ENCODE measurements at places on chromosomes 1 and 21. TPM values are rescaled to one million over a fixed set of nuclear protein-coding genes. Genes with fewer than 3 reads are reported as not detected.

The DYNLT5 gene
- polyA plus RNA-seq, result 0.55 TPM

The CFAP107 gene
- not detected for polyA plus RNA-seq

The ST6GALNAC5 gene
- 0.06 TPM for polyA plus RNA-seq

The ROR1 gene
- 0.13 TPM for polyA plus RNA-seq

The MIS18A gene
- 1.2 TPM for polyA plus RNA-seq

The SLC39A1 gene
- 46.7 TPM for polyA plus RNA-seq

The SIM2 gene
- 0.13 TPM for polyA plus RNA-seq

The SIK1 gene
- polyA plus RNA-seq, result 1.7 TPM

The NOS1AP gene
- 0.10 TPM for polyA plus RNA-seq

The ADORA3 gene
- polyA plus RNA-seq, result 0.69 TPM

The PODN gene
- polyA plus RNA-seq, result 5.6 TPM

The CRYBG2 gene
- polyA plus RNA-seq, result not detected

The DENND2D gene
- 0.31 TPM for polyA plus RNA-seq

The CELA2A gene
- polyA plus RNA-seq, result not detected

The NPR1 gene
- polyA plus RNA-seq, result 4.5 TPM

GRCh38 chr1:153985341-153985912 is 712 bp downstream of the RAB13 start:
- peak; percentile 81 for DNase-seq

GRCh38 chr1:44347280-44347679 is 7.8 kb downstream of the ERI3 start:
- DNase-seq, result no peak

DNA sequence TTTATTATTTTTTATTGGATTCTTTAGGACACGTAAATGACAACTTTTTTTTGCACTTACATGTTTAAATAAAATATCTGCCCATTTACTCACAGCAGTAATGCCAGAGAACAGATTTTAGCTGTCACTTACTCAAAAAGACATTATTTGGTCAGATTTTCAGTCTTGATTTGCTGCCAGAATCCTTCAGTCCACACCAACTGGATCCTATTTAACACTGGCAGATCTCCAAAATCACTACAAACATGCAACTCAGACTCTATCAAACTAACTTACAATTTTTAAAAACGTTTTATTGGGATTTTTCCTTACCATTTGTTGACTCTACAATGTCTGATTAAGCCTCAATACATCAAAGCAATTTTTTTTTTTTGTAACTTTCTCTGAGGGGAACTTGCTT is 11.1 kb downstream of the ATP6V1G3 start:
- no peak for DNase-seq

- DNase-seq, result peak; percentile 81
Measured at GRCh38 chr1:221612047-221612777, 129.7 kb downstream of the DUSP10 start.

DNA sequence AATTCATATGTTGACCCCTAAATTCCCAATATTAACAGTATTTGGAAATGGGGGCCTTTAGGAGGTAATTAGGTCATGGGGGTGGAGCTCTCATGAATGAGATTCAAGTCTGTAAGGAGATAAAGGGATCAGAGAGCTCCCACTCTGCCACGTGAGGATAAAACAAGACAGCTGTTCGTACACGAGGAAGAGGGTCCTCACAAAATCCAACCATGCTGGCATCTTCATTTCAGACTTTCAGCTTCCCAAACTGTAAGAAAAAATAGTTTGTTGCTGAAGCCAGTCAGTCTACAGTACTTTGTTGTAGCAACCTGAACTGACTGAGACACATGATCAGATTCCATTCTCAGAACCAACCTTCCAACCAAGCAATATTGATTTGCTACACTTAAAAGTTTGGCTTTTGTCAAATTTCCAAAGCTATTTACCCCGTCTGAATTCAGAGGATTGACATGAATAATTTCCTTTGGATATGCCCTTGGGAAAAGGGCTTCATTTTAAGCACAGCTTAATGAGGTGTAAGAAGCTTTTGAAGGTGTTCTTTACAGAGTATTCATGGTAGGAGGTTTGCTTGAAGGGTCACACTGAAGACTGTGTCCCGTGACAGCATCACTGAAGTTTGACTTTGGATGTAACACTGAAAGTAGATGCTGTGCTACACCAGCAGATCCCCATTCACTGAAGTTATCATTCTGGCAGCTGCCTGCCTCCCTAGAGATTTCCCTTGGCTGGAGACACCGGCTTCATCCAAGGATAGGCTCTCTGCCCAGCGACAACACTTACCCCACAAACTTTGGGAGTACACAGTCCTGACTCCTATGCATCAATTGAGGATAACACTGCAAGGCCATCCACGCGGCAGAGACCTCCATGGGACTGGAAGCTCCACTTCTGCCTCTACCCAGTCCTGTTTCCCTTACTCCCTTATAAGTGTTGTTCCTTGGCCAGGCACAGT is 4.9 kb upstream of the OMA1 start:
- no peak for DNase-seq

GRCh38 chr1:220353229-220354012 is 81.2 kb upstream of the RAB3GAP2 start:
- DNase-seq, result no peak

GRCh38 chr1:94501935-94502334 is 39.6 kb downstream of the F3 start:
- DNase-seq, result no peak

DNA sequence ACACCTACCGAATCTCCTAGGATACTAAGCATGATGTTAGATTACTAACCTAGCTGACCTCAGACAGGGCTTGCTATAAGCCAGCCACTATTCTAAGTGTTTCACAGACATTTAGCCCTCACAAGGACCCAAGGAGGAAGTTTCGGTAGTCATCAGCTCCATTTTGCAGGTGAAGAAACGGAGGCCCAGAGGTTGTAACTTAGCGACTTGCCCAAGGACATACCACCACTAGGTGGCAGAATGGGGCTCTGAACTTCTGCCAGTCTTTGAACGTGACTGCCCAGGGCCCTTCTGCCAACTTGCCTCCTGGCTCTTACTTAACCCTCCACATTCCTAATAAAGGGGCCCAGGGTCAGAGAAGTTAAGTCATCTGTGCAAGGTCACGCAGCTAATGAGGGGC is 283.5 kb downstream of the C1orf94 start:
- DNase-seq, result peak; percentile 16

- no peak for DNase-seq
Measured at GRCh38 chr1:218959784-218960183, 213.9 kb upstream of the LYPLAL1 start.

- DNase-seq, result no peak
Measured at GRCh38 chr1:160971618-160972056, 17.0 kb upstream of the ITLN2 start.

DNA sequence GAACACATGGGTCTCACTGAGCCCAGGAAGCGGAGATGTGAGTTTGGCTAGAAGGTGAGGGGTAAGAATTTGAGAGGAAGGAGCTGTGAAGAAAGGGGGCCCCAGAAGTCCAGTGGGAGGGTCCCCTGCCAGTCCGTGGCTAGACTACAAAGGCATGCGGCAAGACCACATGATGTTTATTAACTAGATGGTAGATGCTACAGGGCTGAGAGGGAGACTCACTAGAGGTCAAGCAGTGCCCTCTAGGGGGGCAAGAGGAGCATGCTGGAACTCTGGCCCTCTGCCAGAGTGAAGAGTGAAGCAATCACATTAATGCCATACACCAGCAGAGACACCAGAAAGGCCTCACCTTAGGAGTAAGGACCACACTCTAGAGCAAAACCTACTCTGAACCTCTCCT is 12.2 kb downstream of the KIAA0319L start:
- peak; percentile 70 for DNase-seq

- DNase-seq, result no peak
Measured at GRCh38 chr1:156887734-156888133, 5.8 kb upstream of the PEAR1 start.

DNA sequence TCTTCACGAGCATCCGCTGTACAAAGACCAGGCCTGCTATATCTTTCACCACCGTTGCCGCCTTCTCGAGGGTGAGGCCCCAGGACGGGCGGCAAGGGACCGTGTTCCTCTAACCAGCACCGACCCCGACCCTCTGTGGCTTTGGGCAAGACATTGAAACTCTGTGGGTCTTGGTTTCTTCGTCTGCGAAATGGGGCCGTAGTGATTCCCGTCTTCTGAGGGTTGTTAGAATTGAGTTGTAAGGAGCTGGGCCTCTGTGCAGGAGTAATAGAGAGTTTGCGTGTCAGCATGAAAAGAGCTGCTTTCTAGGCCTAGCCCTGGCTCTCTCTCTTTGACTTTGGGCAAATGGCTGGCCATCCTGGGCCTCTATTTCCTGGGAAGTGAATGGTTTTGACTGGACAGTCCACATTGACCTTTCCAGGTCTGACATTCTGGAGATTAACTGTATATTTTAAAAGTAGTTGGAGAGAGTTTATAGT is 591 bp downstream of the MRPL37 start:
- DNase-seq, result no peak

DNA sequence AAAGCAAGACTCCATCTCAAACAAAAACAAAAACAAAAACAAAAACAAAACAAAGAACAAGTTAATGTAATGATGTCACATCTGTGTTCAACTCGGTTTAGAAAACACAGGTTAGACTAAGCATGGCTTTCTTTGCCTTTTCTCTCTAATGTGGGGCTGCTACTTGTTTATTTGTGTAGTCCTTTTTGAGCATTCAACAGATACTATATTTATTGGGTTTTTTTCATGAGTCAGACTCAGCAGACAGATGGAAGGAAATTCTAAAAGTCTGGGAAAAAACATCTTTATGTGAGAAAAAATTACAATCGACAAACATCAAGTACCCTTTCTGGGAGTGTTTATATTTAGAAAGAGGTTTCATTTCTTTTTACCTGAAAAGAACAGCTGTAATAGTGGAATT is 22.3 kb upstream of the OTUD3 start:
- DNase-seq, result no peak

- peak; percentile 76 for DNase-seq
Measured at GRCh38 chr1:161198194-161198896, 509 bp downstream of the ADAMTS4 start.

GRCh38 chr1:184392779-184393522 is 6.1 kb downstream of the C1orf21 start:
- no peak for DNase-seq

- DNase-seq, result no peak
Measured at GRCh38 chr1:228980232-228980937, 245.1 kb downstream of the RHOU start.

GRCh38 chr1:4468386-4468785 is 186.0 kb upstream of the AJAP1 start:
- DNase-seq, result no peak

DNA sequence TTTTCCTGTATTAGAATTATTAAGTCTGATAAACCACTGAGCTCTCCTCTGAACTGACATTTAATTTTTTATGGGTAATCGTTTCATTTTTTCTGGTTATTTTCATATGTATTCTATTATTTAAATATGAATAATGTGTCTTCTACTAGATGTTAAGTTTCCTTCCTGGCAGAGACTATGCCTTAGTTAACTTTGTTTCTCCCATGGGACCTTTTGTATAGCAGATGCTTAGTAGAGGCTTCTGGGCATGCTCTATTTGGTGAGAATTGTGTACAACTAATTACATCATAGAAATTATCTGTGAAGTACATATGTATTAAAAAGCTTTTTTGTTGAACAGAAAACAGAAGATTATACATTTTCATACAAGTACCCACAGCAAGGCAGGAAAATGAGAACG is 23.4 kb downstream of the CTBS start:
- no peak for DNase-seq

DNA sequence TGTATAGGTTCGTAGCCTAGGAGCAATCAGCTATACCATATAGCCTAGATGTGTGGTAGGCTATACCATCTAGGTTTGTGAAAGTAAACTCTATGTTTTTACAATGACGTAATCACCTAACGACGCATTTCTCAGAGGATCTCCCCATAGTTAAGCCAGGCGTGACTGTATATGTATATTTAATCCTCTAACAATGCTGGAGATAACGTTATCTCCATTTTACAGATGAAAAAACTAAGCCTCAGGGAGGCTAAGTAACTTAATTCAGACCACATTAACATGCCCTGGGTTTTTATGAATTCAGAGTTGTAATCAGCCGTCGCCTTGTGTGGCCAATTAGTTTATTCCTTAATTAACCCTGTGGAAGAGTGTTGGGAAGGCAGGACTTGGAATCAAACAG is 107.7 kb upstream of the PLXNA2 start:
- DNase-seq, result no peak

- DNase-seq, result no peak
Measured at GRCh38 chr1:60227601-60228000, 154.0 kb upstream of the C1orf87 start.
